Activated CD4-positive, alpha-beta T cell treated with anti-CD3 and anti-CD28 coated beads, Interleukin-2, amount 50 U/mL, for 16 hours (primary cell): ENCODE measurements at places on chromosomes 6 and 20.

- no peak for DNase-seq
Observed at GRCh38 chr6:168133168-168133561, 54.2 kb upstream of the FRMD1 start.

DNA sequence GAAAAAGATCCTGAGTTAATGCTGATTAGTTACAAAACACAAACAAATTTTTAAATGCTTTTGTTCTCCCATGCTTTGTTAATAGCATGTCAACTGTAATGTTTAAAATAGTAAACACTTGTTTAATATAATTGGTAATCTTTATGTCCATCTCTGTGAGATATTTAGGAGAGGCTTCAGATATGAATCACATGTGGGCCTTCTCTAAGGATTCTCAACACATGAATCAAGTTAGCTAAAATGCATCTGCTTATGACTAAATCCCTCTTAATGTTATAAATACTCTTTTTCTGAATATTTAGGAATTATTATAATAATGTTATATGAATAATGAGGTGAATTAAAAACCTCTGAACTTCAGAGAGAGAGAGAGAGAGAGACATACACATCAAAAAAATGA lies 345.9 kb upstream of the MANEA start:
- DNase-seq, result no peak

DNA sequence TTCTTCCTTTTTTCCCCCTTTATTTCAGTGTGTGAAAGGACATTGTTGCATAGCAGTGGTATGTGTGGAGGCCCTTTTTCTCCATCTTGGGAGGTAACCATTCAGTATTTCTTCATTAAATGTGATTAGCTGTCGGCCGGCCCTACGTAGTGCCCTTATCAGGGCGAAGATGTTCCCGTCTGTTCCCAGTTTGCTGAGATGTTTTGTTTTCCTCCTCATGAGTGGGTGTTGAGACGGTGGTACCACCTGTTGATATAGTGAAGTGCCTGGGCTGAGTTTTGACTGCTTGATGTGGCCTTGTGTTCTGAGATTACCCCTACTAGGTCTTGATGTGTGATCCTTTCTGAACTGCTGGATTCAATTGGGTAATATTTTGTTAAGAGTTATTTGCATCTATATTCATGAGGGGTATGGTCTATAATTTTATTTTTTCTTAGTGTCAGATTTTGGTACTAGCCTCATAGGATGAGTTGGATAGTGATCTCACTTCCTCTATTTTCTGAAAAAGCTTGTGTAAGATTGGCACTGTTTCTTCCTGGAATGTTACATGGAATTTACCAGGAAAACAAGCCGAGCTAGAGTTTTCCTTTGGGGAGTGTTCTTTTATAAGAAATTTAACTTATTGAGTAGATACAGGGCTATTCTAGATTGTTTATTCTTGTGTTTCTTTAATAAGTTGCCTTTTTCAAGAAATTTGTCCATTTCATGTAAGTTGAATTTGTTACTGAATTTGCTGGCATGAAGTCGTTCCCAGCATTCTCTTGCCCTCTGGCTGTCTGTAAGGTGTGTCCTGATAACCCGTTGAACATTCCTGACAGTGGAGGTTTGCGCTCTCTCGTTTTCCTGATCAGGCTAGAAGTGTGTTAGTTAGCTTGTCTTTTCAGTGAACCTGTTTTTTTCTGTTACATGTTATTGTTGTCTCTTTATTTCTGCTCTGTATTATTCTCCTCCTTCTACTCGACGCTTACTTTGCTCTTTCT lies 4.3 kb downstream of the MTG2 start:
- no peak for DNase-seq

DNA sequence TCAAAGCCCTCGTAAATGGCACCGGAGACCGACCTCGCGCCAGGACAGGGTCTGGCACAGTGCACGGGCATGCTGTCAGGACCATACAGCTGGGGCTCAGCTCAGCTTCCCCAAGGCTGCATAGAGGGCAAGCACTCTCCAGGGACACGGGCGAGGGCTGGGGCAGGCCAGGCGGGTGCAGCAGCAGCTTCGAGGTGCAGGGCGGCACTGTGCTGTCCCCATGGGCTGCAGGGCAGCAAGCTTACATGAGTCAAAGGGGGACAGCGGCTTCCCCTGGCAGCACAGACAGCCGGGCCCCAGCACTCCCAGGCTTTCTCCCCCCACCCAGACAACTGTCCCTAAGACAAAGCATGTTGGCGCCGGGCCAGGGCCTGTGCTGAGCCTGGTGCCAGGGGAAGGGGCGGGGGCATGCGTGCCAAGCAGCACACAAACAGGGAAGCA lies 25.7 kb downstream of the PSMG4 start:
- DNase-seq, result no peak

GRCh38 chr6:24901698-24902328 lies 33.9 kb downstream of the RIPOR2 start:
- DNase-seq, result no peak

- DNase-seq, result no peak
Observed at GRCh38 chr20:24478584-24478983, 9.2 kb downstream of the SYNDIG1 start.

DNA sequence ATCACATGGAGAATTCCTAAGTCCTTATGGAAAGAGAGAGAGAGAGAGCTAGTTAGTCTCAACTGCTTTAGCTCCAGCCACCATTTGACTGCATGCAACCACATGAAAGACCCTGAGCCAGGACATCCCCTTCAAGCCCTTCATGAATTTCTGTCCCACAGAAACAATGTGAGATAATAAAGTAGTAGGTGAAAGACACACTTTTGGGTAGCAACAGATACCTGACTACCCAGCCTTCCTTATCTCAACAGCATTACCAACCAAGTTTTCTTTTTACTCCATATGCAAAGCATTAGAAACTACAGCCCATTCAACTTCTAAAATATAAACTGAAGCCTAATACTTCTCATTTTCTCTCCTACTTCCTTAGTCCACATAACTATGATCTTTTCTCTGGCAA lies 23.2 kb upstream of the THEMIS start:
- no peak for DNase-seq

DNA sequence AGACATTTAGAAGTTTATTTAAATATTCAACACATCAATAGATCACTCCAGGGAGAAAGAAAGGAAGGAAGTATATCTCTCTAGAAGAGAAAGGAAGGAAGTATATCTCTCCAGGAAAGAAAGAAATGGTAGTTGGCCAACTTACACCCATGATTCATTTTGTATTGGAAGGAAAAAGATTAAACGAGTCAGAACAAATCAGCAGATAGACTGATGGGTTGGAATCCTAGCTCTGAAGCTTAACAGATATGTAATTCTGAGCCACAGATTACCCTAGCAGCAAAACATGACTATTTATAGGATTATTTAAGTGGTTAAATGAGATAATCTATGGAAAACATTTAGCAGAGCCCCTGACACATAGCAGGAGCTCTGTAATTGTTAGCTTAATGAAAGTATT lies 27.1 kb downstream of the COL12A1 start:
- DNase-seq, result no peak

DNA sequence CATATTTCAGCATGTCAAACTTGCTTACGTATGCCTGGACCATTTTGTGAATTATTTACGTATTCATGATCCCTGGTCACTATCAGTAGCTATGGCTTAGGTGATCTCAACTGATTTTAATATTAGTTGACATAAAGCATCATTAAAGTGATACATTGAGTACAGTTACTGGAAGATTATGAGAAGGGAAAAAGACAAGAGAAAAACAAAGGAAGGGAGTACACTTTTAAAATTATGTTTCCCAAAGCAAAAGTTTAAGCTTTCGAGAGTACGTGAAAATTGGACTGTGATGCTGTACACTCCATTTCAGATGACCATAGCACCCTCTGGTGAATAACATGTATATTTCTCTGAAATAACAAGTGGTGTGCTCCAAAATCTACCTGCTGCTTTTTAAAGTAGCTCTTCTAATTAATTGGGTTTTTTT lies 215.0 kb upstream of the HSF2 start:
- DNase-seq, result peak; percentile 1

GRCh38 chr6:75337835-75338580 lies 53.4 kb upstream of the TMEM30A start:
- peak; percentile 39 for DNase-seq

- DNase-seq, result peak; percentile 2
Observed at GRCh38 chr6:44367681-44368080, 19.8 kb upstream of the CDC5L start.
